CD4-positive, alpha-beta T cell treated with Interleukin-10 for 1 hour (primary cell): ENCODE measurements at places on chromosomes 5 and 9.

DNA sequence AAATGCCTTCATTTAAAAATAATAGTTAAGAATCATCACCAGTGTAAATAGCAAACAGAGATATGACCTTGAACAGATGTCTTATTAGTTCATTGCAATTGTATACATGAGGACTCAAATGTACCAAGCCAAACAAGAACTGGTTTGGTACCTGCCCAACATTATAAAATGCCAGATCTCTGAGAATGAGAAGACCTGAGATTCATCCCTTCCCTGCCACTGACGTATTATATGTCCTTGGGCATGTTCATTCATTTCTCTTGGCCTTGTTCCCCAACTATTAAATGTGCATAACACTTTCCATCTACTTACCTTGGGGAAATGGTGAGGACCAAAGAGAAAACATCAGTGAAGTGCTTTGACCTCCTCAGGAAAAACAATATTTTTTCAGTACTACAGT lies 33.6 kb upstream of the ERBIN start:
- no peak for DNase-seq

DNA sequence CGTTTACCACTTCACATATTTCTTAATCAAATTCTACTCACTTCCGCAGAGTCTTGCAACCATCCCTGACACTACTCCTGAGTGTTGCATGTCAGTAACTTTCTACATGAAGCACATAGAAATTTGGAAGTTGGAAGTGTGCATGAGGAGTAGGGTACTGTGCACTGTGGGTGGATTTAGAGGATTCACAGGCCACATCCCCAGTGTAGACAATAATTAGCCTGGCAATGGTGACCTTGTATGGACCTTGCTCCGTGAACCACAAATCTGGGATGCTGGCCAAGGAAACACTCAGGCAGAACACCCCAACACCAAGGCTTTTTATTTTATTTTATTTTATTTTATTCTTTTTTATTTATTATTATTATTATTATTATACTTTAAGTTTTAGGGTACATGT lies 25.5 kb downstream of the CTSL start:
- no peak for DNase-seq

DNA sequence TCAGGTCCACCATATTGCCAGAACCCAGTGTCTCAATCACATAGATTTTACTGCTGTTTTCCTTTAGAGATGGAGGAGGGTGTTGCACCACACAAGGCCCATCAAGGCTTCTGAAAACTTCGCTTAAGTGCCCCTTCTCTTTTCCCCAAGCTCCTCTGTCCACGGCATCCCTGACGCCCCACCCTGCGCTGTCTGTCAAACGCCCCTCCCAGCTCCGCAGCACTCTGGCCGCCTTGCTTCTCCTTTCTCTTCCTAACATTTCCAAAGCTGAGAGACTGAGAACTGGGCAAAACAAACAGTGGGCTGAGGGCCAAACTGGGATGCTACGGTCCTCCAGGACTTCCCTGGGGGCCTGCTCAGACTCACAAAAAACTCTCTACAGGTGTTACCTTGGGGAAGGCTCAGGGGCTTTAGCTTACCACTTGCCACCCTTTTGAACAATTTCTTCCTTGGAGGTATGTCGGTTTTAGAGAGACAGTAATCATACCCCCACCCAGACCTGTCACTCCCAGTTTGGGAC lies 28.3 kb upstream of the ERGIC1 start:
- DNase-seq: no peak

DNA sequence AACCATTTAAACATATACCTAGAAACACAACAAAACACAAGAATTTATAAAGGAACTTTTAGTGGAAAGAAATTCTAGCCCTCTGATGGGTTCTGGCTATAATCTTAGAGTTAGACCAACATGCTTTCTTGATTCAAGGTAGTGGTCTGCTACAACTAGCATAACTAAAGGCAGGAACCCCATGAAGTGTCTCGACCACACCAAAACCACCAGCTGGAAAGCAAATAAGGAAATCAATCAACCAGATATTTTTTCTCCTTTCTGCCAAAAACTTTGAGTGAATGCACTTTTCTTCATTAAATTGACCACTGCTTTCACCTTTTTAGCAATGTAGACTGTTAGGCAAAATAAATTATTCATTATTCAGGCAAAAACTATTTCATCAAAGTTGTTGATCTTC lies 346.4 kb downstream of the EBF1 start:
- no peak for DNase-seq

DNA sequence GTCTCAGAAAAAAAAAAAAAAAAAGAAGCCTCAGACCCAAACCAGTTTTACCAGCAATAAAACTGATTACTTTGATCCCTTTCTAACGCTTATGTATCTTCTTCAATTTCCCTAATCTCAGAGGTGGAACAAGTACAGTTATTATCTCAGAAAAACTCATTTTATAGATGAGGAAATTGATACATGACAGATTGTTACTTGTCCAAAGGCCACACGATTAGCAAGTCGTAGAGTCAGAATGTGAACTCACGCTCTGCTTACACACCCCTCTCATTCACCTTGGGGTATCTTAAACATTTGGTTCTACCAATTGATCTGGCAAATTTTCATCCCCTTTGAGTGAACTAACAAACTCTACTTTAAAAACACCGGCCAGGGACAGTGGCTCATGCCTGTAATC lies 110.2 kb downstream of the SUSD1 start:
- DNase-seq: no peak

DNA sequence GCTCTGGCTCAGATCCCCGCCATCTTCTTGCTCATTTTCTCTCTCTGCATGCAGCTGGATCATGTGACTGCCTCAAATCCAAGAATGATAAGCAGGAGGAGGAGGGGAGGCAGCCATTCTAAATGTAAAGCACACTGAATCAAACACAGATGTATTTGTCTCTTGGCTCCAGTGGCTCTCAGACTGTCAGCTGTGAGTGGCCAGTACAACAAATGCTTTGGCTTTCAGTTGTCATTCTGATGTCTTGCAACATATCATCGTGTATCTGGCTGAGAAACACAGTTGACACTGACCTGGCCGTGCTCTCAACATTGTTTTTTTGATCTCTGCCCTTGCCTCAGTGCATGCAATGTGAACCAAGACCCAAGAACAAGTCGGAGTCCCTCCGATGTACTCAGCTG lies 233.1 kb downstream of the ADAMTSL1 start:
- DNase-seq: no peak

DNA sequence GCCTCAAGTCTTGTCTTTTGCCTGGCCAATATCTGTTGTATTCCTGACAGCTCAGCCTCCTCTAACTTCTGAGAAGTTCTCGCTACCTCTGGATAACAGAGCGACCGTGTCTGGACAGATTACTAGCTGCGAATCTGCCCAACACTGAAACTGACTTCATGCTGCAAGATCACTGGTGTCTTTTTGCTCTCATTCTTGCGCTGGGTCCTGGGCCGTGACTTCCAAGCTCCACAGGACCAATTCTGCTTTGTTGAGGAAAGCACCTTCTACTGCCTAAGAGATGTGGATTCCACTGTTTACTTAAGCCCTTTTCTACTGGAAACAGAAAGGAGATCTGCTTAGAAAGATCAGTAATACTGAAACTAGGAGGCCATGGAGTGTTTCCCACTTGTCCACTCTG lies 978.8 kb upstream of the DMAC1 start:
- no peak for DNase-seq

GRCh38 chr5:146669656-146670055 lies 153.7 kb upstream of the GPR151 start:
- DNase-seq: no peak

DNA sequence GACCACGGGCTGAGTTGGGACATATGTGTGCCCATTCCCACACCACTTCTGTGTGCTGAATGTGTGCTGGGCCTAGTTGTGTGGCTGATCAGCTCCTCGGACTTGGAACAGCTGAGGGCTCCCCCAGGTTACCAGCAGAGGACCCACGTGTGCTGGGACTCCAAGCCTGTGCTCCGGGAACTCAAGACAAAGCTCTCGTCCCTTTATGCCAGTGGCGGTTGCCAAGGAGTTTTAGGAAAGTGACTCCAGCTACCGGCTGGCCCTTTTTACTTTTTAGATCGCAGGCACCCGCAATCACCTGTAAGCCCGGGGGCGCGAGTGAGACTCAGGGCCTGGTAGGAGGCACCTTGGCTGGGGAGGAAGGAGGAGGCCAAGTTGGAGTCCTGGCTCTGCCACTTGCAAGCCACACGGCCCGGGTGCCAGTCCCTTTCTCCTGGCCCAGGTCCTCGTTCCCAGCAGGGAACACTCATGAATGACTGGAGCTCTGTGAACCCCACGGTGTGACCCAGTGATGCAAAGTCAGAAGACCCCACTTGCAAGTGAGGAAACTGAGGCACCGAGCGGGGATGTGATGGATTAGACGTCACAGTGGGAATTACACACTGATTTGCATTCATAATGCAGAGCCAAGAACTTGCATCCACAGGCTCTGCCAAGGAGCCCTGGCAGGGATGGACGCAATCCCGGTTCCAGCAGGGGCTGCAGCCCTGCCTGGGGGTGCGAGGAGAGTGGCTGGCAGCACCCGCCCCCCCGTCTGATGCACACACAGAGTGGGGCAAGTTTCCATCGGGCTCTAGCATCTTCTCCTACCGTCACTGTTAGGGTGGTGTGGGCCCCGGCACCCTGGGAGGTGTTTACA lies 26.9 kb downstream of the CRB2 start:
- no peak for DNase-seq

DNA sequence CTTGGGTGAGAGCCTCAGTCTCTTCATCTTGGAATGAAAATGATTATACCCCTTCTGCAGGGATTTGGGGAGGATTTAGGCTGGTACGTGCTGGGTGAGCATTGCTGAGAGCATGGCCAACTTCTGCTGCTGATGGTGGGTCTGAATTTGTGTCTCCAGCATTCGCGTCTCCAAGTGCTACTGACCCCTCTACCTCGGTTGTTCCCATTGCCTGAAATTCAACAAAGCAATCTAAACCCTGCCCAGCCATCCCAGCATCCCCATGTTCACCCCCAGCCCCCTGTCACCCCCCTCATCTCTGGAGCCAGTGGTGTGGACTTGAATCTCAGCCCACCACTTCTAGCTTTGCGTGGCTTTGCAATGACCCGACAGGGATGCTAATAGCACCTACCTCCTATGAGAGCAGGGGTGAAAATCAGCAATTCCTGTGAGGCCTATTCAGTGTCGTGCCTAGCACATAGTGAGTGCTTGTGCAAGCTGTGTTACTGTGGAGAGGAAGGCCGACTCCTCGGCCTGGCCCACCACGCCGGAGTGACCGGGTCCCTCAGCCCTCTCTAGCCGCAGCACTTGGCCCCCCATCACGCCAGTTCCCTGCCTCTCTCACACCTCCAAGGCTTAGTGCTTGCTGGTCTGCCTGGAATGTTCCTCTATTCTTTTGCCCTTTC lies 43.4 kb upstream of the SH3PXD2B start:
- no peak for DNase-seq

GRCh38 chr9:3850098-3850497 lies 324.3 kb upstream of the RFX3 start:
- DNase-seq: no peak

DNA sequence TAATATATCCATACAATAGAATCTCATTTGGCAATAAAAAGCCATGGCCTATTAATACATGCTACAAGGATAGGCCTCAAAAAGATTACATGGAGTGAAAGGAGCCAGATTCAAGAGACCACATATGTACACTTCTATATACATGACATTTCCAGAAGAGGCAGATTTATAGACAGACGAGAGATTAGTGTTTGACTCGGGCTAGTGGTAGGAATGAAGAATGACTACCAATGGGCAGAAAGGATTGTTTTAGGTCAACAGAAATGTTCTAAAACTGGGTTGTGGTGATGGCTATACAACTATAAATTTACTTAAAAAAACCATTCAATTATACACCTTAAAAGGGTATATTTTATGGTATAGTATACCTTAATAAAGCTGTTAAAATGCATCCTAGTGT lies 41.9 kb downstream of the SETX start:
- DNase-seq: no peak

DNA sequence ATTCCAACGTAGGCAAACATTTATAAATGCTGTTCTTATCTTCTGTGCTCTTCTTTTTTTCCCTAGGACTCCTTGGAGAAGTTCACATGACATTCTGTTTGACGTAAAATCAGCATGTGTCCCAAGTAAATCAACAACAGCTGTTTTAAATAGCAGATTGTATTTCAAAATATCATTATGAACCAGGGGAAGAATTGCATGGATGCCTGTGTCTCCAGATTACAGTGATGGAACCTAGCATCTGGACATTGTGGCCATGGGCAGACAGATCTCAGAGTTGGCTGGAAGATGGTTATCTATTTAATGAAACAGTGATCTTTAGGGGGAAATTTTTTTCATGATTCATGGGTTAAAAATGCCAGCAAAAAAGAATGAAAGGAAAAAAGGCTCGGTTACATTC lies 222.0 kb downstream of the MAN2A1 start:
- no peak for DNase-seq

GRCh38 chr9:108439947-108440346 lies 415.8 kb downstream of the ACTL7B start:
- DNase-seq: no peak

DNA sequence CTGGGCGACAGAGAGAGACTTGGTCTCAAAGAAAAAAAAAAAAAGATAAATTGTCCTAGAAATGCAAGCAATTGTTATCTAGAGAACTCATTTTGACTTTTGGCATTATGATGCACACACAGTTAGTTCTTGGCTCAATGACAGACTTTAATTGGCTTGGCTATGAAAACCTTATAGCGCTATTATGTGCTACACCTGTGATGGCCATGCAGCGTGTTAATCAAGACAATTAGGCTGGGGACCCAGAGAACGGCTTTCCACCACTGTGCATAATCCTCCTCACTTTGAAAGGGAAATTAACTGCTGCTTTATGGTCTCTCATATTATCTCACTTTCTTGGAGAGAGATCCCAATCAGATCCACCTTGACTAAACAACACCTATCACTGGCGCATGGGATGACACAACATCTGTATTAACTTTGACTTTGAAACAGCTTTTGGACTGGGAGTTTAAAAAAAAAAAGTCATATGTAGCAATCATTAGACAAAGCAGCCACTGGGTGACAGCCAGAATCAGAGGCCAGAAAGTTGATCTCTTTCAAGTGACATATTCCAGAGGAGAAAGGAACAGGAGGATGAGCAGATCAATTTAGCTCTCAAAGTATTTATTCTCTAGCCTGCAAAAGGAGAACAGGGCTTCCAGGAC lies 132.5 kb downstream of the PPP2R2B start:
- DNase-seq: no peak

DNA sequence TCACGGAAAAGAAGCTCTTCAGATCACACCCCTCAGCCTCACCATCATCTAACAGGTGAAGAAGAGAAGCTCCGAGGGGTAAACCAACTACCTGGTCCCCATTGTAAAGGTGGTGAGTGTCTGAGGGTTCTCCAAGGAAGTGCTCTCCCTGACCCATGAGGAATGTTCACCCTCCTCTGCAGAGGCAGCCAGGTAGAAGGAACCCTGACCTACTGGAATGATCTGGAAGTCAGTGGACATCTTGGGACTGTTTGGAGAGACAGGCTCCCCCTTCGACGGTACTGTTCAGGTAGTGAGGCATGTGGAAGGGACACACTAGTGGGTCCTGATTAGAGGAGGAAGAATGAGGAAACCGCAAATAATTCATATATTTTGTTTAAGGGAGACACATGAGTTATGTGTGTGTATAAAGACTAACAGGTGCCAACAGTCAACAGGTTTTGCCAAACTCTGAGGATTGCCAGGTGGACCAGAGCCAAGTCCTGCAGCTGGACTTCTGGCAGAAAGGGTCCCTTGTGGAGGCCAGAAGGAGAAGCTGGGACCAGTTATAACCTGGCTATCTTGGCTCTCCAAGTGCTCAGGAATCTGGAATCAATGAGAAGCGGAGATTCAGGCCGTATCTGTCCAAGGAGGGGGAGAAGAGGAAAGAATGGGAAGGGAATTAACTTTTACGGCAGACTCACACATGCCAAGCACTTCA lies 3.0 kb upstream of the ZBTB34 start:
- DNase-seq: no peak
